ENCODE measurements at places on chromosomes 12 and 14. TPM values are rescaled to one million over a fixed set of nuclear protein-coding genes. Genes with fewer than 3 reads are reported as not detected.

DNA sequence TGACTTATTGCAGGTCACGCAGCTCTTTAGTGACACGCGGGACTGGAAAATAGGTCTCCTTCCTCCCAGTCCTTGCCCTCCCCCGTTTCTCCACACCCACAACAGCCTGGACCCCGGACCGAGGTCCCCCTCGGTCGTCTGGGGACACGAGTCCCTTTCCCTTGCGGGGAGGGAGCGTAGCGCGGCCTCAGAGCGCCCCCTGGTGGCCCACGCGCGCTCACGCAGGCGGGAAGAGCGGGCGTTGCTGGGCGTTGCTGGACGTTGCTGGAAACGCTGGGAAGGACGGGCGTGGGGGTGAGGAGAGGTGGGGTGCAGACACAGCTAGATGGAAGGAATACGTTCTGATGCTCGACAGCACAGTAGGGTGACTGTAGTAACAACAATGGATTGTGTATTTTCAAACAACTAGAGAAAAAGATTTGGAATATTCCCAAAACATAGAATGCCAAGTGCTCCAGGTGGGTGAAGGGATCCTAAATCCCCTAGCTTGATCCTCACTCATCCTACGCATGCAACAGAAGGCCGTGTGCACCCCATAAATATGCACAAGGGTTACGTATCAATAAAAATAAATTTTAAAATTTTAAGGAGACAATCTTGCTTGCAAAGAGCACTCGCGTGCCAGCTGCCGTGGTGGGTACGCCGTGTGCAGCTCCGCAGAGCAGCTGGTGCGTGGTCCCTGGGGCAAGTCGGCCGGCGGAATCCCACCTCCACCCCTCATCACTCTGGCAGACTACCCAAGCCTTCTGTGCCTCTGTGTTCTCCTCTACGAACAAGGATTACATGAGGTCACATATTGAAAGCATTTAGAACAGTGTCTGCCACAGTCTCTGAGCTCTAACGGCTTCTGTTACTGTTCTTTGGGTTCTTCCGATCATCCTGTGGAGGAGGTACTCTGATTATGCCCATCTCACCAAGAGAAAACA lies 87.4 kb downstream of the B4GALNT3 start:
- no peak overlapping the region for H3K27ac ChIP-seq
- no peaks in the 10 kb centered on the region for H3K27me3 ChIP-seq
- H3K4me1 ChIP-seq: peaks cover 2% of the 10 kb centered on the region
- no peaks in the 10 kb centered on the region for H3K36me3 ChIP-seq

DNA sequence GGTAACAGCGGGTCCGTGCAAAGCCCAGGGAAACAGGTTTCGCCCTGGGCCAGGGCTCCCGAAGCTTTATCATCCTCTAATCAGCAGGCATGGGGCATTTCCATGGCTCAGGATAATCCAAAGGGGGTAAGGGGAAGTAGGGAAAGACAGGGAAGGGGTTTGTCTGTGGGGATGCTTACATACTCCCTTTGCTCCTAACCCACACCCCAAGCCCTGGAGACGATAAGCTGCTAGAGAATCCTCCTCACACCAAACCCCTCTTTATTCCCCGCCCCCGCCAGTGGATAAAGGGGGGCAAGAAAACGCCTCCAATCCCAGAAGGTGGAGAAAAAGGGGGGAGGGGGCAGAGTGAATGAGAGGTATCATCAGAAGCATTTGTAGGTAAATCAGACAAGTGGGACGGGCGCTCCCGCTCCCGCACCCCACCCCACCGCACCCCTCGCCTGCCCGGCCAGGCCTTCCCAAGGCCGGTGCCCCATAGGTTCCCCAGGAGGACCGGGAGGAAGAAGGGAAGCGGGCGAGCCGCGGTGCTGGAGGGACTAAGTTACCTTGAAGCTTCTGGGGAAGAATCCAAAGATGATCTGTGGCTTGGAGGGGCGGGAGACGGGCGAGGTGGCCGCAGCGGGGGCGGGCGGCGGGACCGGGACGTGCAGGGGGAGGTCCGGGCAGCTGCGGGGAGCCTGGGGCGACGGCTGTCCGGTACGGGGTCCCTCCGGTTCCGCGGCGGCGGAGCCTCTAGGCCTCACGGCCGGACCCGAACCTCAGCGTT lies 762 bp downstream of the PPP2R5E start:
- peak overlapping the region; percentile 85 for H3K27ac ChIP-seq
- peaks cover 10% of the 10 kb centered on the region for H3K4me1 ChIP-seq
- no peaks in the 10 kb centered on the region for H3K36me3 ChIP-seq
- peak; percentile 50 for DNase-seq
- H3K4me3 ChIP-seq: peak overlapping the region; percentile 48

CARMIL3 gene
- 0.40 TPM for total RNA-seq

RALGAPA1 gene
- total RNA-seq: 50.3 TPM

Measured in hepatocyte (in vitro differentiated cells).